Caki2 (cell line): ENCODE measurements at places on chromosomes 13 and 19.

DNA sequence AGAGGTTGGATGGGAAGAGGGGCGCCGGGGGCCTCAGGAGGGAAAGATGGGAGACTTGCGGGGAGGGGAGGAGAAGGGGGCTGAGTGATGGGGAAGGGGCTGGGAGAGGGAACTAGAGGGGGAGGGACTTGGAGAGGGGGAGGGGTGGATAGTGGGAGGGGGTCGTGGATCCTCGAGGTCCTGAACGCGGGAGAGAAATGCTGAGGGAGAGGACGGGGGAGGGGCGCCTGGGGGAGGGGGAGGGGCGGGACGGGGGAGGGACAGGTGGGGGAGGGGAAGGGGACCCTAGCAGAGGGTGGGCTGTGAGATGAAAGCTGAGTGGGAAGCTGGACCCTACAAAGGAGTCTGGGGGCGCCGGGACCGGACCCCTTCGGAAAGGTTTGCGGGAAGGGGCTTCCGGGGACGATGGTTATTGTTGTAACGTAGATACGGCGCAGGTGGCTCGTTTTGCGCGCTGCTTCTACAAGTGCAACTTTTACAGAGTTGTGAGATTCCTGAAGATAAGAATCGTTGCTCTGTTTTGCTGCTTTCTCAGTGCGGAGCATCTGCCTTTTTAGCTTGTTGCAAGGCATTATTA, 418 bp downstream of the ZNF444 start:
- no peak for DNase-seq

GRCh38 chr19:17719730-17720400, 585 bp downstream of the MAP1S start:
- DNase-seq: no peak

GRCh38 chr13:41122838-41123237, 9.8 kb downstream of the KBTBD6 start:
- no peak for DNase-seq

DNA sequence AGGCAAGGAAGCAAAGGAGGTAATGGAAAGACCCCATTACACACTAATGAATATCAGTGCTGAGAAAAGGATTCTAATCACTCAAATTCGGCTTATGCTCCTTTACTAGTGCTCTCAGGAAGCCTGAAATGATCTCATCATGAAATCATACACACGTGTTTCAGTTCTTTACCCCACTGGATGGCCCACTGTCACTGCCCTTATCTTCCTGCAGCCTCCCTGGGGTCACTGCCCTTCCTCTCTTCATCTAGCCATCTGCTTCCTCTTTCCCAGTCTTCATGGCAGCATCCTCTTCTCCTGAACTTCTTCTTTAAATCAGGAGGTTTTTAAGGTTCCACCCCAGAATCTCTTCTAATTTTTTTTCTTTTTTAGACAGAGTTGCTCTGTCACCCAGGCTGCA, 27.9 kb upstream of the EEF1AKMT1 start:
- DNase-seq: no peak

DNA sequence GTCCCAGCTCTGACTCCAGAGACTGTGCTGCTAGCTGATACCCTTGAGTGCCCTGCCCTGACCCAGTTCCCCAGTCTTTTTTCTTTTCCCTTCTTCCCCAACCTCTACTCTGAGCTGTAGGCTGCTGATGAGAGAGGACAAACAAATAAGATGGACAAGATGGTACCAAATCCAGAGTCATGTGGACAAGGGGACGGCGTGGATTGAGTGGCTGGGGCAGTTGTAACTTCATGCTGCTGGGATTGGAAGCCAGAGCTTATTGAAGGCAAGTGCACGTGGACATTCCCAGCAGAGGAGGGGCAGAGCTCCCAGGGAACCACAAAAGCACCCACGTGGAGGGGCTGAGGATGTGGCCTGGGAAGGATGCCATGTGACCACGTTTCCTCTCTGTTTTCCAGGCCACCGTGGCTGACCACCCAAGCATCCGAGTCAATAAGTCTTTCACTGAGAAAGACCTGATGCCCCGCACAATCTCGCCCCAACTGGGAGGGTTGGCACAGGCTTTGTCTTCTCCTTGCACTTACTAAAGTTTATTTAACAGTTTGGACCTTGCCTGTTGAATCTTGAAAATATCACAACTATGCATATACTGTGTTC, 323.3 kb upstream of the ZNF507 start:
- DNase-seq: no peak

- DNase-seq: no peak
Observed at GRCh38 chr19:7307590-7308218, 13.5 kb upstream of the INSR start.

DNA sequence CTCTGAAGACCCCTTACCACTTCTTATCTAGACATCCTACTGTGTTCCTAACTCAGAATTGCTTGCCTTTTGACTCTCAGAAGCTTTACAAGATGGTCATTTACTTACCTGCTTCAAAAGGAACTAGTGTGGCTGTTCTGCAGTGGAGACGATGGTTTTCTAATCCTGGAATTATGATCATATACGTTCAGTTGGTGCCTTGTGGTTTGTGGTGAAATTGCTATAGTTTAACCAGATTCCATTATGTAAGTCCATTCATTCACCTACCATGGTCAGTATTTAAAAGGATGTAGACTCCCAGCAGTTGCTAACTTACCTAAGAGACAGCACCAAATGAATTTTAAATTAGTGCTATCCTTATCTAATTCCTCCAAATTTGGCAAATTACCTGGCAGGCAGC, 210.9 kb downstream of the SHISA2 start:
- no peak for DNase-seq

DNA sequence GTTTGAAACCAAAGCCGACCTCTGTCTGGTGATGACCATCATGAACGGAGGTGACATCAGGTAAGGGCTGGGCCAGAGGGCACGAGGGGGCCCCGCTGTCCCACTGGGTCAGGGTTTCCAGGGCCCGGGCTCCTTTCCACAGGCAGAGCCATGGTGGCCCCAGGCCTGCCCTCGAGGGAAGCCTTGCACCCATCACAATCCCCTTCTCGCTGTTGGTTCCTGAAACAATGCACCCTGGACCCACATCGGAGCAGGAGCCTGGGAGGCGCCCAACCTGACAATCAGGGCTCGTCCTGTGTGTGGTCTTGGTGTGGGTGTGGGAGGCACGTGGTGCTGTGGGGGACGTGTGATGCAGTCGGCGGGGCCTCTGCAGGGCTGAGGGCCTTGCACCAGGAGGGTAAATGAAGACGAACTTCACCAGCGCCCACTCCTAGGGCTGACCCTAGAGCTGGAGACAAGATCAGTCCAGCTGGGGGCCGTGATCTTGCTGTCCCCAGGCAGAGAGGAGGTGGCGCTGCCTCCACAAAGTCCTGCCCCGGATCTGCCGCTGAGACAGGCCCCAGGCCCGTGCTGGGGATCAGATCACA, 2.8 kb downstream of the GRK1 start:
- DNase-seq: no peak
